ENCODE measurements at places on chromosomes 2 and 18.

GRCh38 chr18:6881034-6881820, 151.7 kb downstream of the ARHGAP28 start:
- no peak overlapping the region for H3K4me3 ChIP-seq
- H3K27ac ChIP-seq, result no peak overlapping the region
- H3K4me1 ChIP-seq, result no peaks in the 10 kb centered on the region

- DNase-seq, result no peak
- H3K27me3 ChIP-seq, result no peaks in the 10 kb centered on the region
- H3K4me3 ChIP-seq, result no peak overlapping the region
- H3K36me3 ChIP-seq, result no peaks in the 10 kb centered on the region
Observed at GRCh38 chr2:12831016-12831415, 114.3 kb downstream of the TRIB2 start.

DNA sequence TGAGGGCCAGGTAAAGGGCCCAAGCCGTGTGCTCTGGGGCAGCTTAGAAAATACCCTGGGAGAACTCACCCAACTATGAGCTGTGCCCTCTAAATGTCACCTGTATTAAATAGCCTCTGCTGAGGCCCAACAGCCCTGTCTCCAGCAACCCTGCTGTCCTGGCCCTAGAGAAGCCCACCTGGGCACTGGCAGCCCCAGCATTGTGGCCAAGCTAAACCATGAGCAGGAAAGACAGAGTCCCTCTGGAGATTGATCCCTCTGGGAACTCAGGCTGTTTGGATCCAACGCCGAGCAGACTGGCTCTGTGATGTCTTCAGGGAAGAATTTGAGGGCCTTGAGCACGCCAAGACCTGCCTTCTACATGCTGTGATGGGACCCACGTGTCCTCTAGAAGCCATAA, 126.5 kb downstream of the TTC32 start:
- no peaks in the 10 kb centered on the region for H3K36me3 ChIP-seq
- no peak for DNase-seq
- H3K4me3 ChIP-seq, result no peak overlapping the region
- no peak overlapping the region for H3K27ac ChIP-seq

DNA sequence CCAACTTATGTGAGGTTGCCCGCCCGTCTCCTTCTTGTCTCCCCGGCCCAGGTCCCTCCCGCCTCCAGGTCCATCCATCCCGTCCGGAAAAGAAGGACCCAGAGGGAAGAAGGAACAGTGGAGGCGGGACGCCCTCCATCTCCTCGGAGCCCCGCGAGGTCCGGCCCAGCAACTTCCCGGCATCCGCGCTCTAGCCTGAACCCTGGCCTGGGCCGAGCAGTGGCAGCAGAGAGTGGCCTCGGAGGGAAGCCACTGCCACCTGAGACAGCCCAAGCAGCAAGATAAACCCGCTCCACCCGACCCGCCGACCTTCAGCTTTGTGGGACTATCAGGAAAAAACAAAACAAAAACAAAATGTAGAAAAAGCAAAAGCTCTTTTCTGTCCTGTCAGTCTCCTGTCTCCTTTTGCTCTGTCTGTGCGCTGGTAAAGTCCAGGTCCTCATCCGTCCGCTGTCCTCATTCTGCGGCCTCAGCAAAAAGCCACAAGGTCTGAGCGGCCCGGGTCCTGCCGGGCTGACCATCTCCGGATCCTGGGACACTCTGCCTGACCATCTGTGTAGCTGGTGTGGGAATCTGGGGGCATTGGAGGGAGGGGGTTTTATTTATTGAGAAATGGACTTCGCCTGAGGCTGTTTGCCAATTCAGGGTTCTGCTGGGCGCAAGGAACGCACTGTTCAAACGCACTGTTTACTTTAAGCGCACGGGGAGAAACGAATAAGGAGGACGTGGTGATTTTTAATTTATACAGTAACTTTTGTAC, 3.1 kb downstream of the DLX1 start:
- H3K4me1 ChIP-seq, result peaks cover 6% of the 10 kb centered on the region
- no peak overlapping the region for H3K27ac ChIP-seq
- peaks cover 94% of the 10 kb centered on the region for H3K27me3 ChIP-seq

DNA sequence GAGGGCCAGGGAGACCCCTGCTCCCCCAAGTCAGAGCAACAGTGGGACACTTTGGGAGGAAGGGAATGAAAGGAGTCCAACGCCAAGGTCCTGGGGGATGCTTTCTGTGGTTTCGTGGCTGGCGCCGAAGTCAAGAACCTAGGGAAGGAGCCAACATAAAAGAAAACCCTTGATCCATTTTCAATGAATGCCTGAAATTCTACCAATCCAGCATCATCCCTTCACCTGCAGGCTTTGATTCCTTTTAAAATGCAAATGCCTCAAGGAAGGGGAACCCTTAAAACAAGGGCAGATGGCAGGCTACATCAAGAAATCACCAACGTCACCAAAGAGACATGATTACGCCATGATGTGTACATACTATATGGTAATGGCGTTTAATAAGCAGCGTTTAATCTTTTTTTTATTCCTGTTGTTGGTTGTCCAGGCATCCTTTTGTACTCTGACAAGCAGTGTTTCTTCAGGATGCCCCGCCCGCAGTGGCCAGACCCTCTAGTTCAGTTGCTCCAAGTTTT, 123.3 kb upstream of the SLC1A4 start:
- H3K27ac ChIP-seq, result no peak overlapping the region
- H3K27me3 ChIP-seq, result peaks cover 42% of the 10 kb centered on the region
- no peaks in the 10 kb centered on the region for H3K36me3 ChIP-seq
- no peak for DNase-seq
- no peak overlapping the region for H3K4me3 ChIP-seq
- peaks cover 15% of the 10 kb centered on the region for H3K4me1 ChIP-seq

- no peak overlapping the region for H3K4me3 ChIP-seq
- no peaks in the 10 kb centered on the region for H3K27me3 ChIP-seq
- H3K36me3 ChIP-seq, result no peaks in the 10 kb centered on the region
- no peak for DNase-seq
- H3K4me1 ChIP-seq, result no peaks in the 10 kb centered on the region
Observed at GRCh38 chr2:198282061-198282460, 477.7 kb downstream of the PLCL1 start.

- DNase-seq, result no peak
- peaks cover 12% of the 10 kb centered on the region for H3K27me3 ChIP-seq
- H3K36me3 ChIP-seq, result no peaks in the 10 kb centered on the region
Observed at GRCh38 chr2:240959214-240959940, 39.0 kb upstream of the SNED1 start.

- DNase-seq, result no peak
- no peaks in the 10 kb centered on the region for H3K27me3 ChIP-seq
- no peak overlapping the region for H3K27ac ChIP-seq
Observed at GRCh38 chr2:79901161-79901560, 388.3 kb downstream of the CTNNA2 start.

GRCh38 chr2:12269041-12269972, 447.4 kb upstream of the TRIB2 start:
- no peaks in the 10 kb centered on the region for H3K36me3 ChIP-seq
- no peaks in the 10 kb centered on the region for H3K27me3 ChIP-seq
- no peak overlapping the region for H3K27ac ChIP-seq
- DNase-seq, result no peak

DNA sequence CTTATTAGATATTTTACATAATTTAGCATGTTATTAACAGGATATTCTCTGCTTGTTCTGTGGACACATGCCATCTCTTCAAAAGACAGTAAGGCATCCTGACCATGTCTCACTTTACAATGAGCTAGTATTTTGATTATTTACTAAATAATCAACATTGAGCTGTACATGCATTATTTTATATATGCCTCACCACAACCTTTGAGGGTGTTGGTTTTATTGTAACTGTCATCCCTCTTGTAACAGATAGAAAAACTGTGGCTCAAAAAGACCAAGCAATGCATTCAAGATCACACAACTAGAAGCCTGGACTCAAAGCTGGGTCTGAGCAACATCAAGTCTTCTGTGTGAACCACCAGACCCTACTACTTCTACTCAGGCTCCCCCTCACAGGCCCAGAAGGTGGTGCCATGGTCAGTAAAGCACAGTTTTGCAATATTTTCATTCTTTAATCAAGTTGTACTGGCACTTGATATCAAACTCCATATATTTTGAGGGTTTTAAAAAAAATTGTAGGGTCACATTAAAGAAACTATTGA, 105.1 kb upstream of the ARL5A start:
- H3K27me3 ChIP-seq, result peaks cover 1% of the 10 kb centered on the region
- H3K4me3 ChIP-seq, result no peak overlapping the region
- no peak for DNase-seq
- no peak overlapping the region for H3K27ac ChIP-seq
- no peaks in the 10 kb centered on the region for H3K4me1 ChIP-seq

DNA sequence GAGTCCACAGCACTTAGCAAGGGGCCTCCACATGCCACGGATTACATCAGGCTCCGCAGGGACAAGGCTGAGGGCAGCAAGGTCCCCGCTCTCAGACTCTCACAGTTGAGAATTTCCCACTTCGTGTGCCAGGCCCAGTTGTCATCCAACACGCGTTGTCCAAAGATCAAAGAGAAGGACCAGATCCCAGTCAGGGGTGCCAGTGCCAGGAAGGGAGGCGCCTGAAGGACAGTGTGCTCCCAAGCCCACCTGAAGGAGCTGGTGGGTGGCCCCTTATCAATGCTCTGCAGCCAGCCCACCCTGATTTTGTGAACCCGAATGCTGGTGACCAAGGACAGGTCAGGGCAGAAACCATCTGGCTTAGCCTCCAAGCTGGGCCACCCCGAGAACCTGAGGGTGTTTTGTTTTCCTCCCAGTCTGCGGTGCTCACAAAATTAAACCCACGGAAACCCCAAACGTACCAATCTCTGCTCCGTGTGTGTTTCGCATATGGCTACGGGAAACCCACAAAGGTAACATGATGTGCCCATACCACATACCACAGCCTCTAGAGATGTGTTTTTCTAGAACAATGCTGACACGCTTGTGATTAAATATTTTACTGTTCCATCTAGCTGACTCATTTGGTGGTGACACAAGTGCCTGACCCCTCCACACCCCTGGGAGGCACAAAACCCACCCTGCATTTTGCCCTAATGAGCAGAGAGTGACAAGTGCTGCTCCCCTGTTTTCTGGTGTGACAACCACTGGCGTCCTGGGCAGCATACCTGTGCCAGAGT, 24.5 kb downstream of the CRACDL start:
- H3K36me3 ChIP-seq, result no peaks in the 10 kb centered on the region
- H3K27me3 ChIP-seq, result no peaks in the 10 kb centered on the region
- H3K4me1 ChIP-seq, result peaks cover 54% of the 10 kb centered on the region
- peak; percentile 50 for DNase-seq
- peak overlapping the region; percentile 63 for H3K27ac ChIP-seq

GRCh38 chr18:4256766-4257417, 198.2 kb downstream of the DLGAP1 start:
- H3K27me3 ChIP-seq, result no peaks in the 10 kb centered on the region
- no peaks in the 10 kb centered on the region for H3K4me1 ChIP-seq
- no peaks in the 10 kb centered on the region for H3K36me3 ChIP-seq
- H3K27ac ChIP-seq, result no peak overlapping the region
- H3K4me3 ChIP-seq, result no peak overlapping the region
